Renal cortex interstitium (tissue), 15 donors: ENCODE measurements at places on chromosomes 5 and 9.

GRCh38 chr5:57482671-57483106 is at the start of gene ACTBL2:
Gene ACTBL2, minus strand, starts transcription at chr5:57482811. Its CDS starts 104 bp downstream, at chr5:57482707.
- DNase-seq = no peak

DNA sequence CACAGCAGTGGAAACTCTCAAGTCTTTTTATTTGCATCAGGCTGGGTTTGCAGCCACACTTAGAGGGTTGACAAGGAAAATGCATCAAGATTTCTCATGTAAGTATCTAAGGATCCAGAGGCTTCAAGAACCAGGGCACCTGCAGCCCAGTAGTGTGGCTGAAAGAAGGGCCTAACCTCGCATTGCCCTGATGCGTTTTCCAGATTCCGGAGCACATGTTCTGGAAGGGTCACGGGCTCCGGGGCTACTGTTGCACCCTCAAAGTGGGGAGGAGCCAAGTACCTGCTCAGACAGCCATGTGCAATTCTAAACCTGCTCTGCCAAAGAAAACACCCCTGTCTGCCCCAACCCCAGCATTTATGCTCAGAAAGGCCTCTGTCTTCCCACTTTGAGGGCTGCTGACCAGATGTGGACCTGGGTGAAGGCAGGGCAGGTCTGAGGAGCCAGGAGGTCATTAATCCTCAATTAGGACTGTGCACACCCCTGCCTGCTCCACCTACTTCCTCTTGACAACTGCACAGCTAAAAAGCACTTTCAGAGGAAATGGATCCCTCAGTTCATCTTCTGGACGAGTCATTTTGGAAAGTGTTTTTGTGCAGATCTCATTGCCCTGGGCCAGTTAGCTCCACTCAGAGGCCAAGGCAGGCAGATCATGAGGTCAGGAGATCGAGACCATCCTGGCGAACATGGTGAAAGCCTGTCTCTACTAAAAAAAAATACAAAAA is 110.7 kb downstream of the SAXO1 start:
- DNase-seq = no peak

DNA sequence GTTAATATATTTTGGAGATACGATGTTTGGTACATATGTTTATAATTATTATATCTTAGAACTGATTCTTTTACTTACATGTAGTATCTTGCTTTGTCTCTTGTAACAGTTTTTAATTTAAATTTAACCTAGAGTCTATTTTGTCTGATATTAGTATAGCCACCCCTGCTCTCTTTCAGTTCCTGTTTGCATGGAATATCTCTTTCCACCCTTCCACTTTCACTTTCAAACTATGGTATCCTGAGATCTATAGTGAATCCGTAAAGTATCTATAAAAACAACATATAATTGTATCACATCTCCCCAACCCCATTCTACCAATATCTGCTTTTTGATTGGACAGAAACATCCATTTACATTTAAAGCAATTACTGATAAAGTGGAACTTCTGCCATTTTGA is 7.2 kb downstream of the IRGM start:
- no peak for DNase-seq

- no peak for DNase-seq
Observed at GRCh38 chr5:134143944-134144941, 29.8 kb downstream of the TCF7 start.

GRCh38 chr5:66710557-66711088 is 114.4 kb downstream of the MAST4 start:
- DNase-seq = no peak

DNA sequence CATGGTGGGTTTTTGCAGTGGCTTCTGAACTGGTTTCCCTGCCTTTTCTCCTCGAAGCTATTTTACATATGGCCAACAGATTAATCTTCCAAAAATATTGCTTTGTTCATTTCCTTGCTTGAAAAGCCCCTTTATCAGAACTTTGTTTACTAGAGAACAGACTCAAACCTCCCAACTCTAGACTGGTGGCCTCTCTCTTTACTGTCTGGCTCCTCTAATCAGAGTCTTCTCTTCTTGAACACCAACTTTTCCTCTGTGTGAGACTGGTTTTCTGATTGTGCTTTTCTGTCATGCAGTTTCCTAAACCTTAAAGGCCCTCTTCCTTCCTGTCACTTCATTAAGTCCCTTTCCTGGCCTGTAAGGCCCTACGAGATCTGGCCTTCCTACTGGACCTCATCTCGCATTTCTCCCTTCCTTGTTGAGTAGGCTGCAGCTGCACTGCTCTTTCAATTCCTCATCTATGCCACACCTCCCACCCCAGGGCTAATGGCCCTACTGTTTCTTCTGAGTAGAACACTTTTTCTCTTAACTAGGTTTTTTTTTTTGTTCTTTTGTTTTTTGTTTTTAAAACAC is 5.7 kb downstream of the C9orf43 start:
- DNase-seq = no peak

DNA sequence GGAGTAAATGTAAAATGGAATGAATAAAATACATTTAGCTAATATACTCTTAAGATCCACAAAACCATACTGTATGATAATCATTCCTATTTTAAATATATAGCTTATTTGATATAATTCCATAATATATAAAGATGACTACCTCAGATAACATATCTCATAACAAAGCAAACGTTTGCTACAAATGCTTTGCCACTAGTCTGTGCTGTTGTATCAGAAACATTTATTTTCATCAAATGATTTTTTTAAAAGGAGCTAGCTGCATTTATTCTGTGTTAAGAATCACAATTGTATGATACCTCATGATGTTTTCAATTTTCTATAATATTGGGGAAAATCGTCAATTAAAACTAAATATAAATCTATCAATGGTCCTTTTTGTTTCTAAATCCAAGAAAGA is 567.2 kb downstream of the PTPRD start:
- DNase-seq = peak; percentile 5

- DNase-seq = no peak
Observed at GRCh38 chr5:8517456-8517855, 648.5 kb downstream of the MTRR start.

DNA sequence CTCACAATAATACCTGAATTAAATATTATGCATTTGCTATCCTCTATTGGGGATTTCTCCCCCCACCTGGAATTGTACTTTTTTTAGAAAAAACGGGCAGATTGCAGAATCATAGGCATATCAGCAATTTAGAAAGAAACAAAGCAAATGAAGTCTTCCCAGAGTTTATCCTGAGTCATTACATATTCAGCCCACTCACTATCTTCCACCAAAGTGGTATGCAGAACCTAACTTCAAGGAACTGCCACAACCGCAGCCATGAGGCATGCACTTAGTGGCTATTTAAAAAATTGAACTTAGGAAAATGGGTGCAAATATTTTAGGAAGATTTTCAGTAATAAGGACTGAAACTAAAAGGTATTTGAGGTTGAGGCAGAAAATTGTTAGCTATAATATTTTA is 48.6 kb downstream of the UBAP1 start:
- DNase-seq = no peak

GRCh38 chr5:64707191-64707590 is 16.9 kb downstream of the SHISAL2B start:
- DNase-seq = no peak

- no peak for DNase-seq
Observed at GRCh38 chr5:393846-394275, 49.1 kb upstream of the EXOC3 start.
